Stomach (tissue), 19 donors: ENCODE measurements at places on chromosomes 12 and 14.
A peak's percentile ranks its signal among the peaks of the same experiment; 100 is the strongest.

GRCh38 chr12:65667932-65668331 lies 156.4 kb upstream of the HMGA2 start:
- peak; percentile 12 for DNase-seq

- DNase-seq = no peak
Observed at GRCh38 chr12:27958675-27959074, 13.9 kb downstream of the PTHLH start.

- DNase-seq = no peak
Observed at GRCh38 chr12:52748578-52748977, 28.6 kb downstream of the KRT76 start.

- no peak for DNase-seq
Observed at GRCh38 chr12:52608161-52608560, 6.9 kb upstream of the KRT72 start.

GRCh38 chr12:88325816-88326189 lies 183.7 kb downstream of the TMTC3 start:
- no peak for DNase-seq

- DNase-seq = peak; percentile 9
Observed at GRCh38 chr12:91460469-91460868, 277.9 kb upstream of the DCN start.

- DNase-seq = no peak
Observed at GRCh38 chr12:110639336-110640141, 25.6 kb downstream of the TCTN1 start.

- DNase-seq = no peak
Observed at GRCh38 chr12:124578445-124578844, 11.0 kb upstream of the NCOR2 start.

DNA sequence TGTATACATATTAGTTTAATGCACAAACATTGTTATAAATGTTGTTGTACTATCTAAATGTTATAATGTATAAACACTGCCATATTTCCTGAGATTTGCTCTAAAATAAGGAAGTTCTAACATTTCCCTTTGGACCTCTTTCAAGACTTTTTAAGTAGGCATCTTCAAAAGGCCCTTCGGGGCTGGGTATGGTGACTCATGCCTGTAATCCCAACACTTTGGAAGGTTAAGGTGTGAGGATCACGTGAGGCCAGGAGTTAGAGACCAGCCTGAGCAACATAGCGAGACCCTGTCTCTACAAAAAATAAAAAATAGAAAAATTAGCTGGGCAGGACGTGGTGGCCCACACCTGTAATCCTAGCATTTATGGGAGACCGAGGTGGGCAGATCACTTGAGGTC lies 35.5 kb downstream of the FBLN5 start:
- DNase-seq = no peak

- DNase-seq = peak; percentile 66
Observed at GRCh38 chr12:124939079-124939420, 24.6 kb upstream of the UBC start.

GRCh38 chr12:4119157-4119761 lies 154.3 kb upstream of the CCND2 start:
- DNase-seq = no peak

GRCh38 chr12:27610374-27610773 lies 85.9 kb upstream of the REP15 start:
- no peak for DNase-seq

DNA sequence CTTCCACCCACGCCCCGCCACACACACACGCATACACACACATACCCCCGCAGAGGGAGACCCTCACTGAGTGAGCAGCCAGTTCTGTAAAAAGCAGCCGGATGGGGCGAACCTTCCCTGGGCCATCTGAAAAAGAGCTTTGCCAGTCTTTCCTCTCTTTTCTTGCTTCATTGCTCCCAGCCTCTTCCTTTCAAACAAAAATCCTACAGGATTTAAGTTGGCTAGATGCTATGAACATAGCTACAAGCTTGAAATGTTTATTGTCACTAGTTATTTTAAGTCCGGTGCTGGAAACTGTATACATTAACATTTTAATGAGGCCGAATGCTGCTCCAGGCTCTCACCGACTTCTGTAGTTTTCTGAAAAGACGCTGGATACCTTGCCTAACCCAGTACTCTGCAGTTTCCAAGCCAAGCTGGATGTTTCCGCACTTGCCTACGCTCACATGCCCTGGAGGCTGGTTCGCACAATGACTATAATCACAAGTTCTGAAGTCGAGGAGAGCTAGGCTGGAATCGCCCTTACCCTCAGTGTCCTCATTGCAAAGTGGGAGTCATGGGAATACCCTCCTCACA lies 39.2 kb downstream of the LTBP2 start:
- no peak for DNase-seq

DNA sequence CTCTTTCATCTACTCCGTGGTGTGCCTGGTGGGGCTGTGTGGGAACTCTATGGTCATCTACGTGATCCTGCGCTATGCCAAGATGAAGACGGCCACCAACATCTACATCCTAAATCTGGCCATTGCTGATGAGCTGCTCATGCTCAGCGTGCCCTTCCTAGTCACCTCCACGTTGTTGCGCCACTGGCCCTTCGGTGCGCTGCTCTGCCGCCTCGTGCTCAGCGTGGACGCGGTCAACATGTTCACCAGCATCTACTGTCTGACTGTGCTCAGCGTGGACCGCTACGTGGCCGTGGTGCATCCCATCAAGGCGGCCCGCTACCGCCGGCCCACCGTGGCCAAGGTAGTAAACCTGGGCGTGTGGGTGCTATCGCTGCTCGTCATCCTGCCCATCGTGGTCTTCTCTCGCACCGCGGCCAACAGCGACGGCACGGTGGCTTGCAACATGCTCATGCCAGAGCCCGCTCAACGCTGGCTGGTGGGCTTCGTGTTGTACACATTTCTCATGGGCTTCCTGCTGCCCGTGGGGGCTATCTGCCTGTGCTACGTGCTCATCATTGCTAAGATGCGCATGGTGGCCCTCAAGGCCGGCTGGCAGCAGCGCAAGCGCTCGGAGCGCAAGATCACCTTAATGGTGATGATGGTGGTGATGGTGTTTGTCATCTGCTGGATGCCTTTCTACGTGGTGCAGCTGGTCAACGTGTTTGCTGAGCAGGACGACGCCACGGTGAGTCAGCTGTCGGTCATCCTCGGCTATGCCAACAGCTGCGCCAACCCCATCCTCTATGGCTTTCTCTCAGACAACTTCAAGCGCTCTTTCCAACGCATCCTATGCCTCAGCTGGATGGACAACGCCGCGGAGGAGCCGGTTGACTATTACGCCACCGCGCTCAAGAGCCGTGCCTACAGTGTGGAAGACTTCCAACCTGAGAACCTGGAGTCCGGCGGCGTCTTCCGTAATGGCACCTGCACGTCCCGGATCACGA lies 2.2 kb downstream of the SSTR1 start:
- peak; percentile 45 for DNase-seq

- DNase-seq = no peak
Observed at GRCh38 chr12:105721051-105721825, 390.7 kb downstream of the C12orf75 start.

DNA sequence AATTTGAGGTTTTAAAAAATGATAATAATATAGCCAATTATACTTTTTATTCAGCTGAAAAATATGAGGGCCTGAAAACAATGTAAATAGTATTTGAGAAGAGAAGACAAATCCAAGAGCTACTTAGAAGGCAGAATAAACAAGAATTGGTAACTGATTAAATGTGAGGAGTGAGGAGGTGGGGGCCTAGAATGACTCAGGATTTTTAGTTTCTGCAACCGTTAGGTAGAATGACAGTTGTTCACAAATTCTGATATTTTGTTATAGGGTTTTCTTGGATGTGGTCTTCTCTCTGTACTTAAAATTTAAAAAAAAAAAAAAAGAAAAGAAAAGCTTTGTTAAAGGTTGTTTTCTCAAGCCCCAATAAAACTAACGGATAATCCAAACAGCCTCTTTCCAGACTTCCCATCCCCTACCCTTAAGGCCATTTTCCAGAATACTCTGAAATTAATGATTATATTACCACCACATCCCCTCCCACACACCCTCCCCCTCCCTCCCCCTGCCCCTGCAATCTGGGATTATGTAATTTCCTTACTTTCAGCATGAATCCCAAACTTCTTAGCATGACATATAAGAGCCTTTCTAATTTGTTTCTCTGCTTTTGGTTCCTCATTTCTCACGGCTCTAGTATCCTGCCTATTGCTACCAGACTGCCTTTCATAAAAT lies 50.4 kb downstream of the LRP6 start:
- DNase-seq = no peak

DNA sequence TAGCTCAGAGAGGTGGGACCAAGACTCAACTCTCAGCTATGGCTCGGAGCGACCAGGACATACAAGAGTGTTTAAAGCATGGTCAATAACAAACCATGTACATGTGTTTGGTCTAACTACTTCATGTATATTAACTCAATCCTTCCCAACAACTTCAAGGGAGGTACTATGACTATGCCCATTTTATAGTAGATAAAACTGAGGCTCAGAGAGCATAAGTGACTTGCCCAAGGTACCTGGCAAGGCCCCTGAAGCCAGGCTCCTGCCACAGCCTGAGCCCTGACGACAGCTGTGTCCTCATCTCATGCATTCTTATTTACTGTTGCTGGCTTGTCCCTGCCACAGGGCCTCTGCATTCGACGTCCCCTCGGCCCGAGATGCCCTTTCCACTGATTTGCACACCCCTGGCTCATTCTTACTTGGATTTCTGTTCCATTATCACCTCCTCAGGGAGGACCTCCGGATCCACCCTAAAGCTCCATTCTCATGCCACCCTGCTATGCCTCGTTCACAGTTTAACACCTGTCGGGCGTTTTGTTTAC lies 2.6 kb downstream of the TESC start:
- DNase-seq = no peak

GRCh38 chr12:29961231-29961630 lies 177.5 kb upstream of the TMTC1 start:
- no peak for DNase-seq

DNA sequence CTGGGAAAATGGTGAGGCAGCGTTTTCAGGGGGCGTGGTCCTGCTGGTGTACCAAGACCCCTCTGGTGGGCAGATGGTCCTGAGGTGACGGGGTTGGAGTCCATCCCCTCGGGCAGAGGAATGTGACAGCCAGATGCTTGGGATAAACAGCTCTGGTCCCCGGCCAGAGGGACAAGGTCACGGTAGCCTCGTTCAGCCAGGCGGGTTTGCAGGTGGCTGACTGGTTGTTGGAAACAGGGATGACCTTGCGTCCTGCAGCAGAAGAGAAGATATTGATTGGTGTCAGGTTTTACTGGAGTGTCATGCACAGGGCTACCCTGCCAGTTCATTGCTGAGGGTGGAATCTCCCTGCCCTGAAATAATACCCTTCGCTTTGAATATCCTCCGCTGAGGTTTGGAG lies 43.3 kb downstream of the SLC24A4 start:
- no peak for DNase-seq

GRCh38 chr14:51006781-51007211 lies 62.5 kb upstream of the PYGL start:
- peak; percentile 51 for DNase-seq

GRCh38 chr12:23781118-23781517 lies 168.4 kb downstream of the SOX5 start:
- DNase-seq = no peak

DNA sequence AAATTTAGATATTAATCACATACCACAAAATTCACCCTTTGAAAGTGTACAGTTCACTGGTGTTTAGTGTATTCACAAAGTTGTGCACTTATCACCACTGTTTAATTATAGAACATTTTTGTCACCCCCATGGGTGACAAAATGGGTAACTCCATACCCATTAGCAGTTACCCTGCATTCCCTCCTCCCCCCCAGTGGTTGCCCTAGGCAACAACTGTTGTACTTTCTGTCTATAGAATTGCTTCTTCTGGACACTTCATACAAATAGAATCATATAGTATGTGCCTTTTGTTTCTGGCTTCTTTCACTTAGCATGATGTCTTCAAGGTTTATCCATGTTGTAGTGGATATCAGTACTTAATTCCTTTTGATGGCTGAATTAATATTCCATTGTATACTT lies 52.7 kb downstream of the FBXO34 start:
- DNase-seq = no peak

DNA sequence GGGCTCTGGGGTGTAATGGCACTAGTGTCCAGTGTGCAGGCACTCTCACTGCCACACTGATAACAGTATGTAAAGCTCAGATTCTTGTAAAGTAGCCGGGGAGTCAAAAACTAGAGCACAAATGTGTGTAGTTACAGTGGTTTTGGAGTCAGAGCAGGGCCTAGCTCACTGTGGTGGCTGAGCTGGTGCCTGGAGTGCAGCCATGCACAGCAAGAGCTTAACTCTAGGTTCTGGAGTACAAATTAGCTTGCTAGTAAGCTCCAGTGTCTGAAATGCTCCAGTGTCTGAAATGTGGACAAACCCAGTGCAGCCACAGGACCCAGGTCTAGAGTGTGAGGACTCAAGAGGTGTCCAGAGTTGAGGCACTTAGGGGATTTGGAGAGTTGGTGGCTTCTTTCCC lies 149.2 kb downstream of the MSRB3 start:
- DNase-seq = no peak

DNA sequence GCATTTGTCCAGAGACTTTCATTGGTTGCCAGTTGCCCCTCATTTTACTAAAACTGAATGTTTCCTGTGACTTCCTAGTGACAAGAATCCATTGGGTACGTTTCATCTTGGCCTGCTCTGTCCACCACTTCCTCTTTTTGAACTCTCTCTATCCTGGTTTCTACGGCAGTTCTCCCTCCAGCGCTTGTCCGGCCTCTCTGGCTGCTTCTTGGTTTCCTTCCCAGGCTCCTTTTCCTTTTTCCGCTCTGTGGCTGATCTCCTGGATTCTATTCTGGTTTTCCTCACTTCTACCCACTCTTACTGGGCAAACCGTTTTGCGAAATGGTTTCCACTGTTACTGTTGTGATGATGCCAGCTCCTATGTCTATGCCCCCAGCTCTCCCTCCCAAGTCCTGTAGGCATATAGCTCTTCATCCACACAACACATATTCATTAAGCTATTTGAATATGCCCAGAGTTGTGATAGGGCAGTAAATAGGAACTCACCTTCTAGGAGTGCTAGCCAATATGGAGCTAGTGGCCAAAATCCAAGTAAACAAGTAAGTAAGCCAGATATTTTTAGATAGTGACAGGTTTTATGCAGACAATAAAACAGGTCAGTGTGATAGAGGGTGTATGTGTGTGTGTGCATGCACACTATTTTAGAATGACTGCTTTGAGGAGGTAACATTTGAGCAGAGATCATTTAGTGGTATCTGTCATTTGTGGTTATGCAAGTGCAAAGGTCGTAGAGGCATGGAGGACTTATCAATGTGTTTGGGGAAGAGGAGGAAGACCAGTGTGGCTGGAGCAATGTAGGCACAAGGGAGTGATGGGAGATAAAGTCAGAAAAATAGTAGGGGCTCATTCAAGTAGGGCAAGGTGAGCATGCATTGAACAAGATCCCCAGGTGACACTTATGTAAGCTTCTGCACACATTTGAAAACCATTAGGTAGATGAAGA lies 27.9 kb upstream of the CTDSP2 start:
- no peak for DNase-seq

- DNase-seq = no peak
Observed at GRCh38 chr12:80316222-80316621, 127.8 kb upstream of the PTPRQ start.

DNA sequence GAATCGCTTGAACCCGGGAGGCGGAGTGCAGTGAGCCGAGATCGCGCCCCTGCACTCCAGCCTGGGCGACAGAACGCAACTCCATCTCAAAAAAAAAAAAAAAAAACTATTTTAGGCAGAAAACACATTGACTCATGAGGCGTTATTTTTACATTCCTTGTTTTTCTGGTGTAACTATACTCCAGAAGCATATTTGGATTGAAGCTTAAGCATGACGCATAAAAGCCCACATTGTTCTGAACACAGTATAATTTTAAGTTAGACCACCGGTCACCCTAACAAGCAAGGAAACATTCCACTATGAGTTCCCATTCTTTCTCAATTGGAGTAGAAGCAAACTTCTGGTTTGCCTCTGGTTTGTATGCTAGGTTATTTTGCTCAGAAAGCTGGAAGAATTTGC lies 173.0 kb downstream of the MYRFL start:
- DNase-seq = no peak
